ENCODE measurements at places on chromosomes 6 and 20. TPM values are rescaled to one million over a fixed set of nuclear protein-coding genes. Genes with fewer than 3 reads are reported as not detected.

DNA sequence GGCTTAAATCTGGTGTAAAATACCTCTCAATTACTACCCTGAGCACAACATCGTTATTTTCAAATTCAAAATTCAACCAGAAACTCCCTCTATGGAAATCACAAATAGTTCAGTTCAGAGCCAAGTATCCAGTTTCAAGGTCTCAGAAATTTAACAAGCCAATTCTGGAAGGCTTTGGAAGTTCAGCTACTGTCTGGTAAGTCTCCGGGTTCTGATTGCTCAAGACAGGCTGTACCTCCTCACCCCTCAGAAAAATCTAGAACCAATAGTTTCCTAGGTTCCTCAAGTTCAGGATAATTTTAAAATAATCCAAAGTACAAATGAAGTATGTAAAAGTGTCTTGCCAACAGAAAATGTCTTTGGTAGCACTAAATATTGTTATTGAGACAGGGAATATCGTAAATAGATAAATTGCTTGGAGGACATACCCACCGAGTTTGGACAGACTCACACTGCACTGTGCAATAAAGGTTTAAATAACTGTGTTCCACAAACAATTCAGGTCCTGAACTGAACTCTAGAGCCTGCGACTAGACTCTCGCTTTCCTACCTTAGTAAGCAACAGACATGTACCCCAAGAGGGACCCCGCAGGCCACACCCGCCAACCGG lies 729 bp downstream of the ATG5 start:
- no peak for DNase-seq

SLCO4A1 gene
- total RNA-seq: 12.7 TPM

- no peak for DNase-seq
Measured at GRCh38 chr20:48308882-48309281, 518.9 kb downstream of the PREX1 start.

DNA sequence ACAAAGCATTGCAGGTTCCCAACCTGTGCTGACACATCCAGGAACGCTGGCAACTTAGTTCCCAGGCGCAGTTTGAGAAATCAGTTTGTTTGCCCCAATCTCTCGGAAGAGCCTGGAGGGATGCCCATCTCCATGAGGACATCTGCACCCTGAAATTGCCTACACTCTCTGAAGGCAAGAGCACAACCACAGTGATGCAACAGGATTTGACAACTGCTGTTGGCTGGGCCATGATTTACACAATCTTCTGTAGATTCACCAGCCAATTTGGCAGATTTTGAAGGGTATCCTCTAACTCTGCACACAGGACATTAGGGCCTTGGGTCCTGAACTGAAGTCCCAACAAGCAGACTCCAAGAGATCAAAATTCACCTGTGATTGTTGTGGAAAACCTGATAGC lies 3.4 kb downstream of the APMAP start:
- no peak for DNase-seq

DNA sequence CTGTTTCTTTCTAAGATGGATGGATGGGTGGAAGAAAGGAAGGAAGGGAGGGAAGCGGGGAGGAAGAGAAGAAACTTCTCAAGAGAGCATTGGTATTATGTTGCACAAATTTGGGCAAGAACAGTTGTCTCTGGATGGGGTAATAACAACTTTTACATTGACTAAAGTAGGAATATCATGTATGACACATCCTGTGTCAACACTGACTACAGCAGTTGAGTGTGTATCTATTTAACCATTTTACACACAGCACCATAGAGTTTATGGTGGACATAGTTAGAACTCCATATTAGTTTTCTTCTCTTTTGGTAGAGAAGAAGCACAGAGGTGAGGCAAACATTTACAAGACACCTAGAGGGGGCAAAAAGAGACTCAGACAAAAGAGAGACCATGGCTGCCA lies 44.2 kb upstream of the RNF146 start:
- DNase-seq: no peak

GRCh38 chr6:158069800-158070195 lies 88.1 kb downstream of the SYNJ2 start:
- DNase-seq: no peak

DNA sequence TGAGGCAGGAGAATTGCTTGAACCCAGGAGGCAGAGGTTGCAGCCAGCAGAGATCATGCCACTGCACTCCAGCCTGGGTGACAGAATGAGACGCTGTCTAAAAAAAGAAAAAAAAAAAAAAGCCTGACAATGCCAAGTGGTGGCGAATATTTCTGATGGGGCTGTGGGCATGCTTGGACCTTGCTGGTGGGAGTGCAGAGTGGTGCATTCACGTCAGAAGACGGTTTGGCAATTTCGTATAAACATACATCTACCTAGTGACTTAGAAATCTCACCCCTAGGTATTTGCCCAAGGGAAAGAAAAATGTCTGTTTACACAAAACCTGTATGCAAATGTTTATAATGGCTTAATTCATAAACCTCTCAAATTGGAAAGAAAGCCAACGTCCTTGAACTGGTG lies 33.6 kb downstream of the CTCFL start:
- no peak for DNase-seq

PHACTR3 gene
- 4.3 TPM for total RNA-seq

NUP43 gene
- total RNA-seq: 29.7 TPM

DNA sequence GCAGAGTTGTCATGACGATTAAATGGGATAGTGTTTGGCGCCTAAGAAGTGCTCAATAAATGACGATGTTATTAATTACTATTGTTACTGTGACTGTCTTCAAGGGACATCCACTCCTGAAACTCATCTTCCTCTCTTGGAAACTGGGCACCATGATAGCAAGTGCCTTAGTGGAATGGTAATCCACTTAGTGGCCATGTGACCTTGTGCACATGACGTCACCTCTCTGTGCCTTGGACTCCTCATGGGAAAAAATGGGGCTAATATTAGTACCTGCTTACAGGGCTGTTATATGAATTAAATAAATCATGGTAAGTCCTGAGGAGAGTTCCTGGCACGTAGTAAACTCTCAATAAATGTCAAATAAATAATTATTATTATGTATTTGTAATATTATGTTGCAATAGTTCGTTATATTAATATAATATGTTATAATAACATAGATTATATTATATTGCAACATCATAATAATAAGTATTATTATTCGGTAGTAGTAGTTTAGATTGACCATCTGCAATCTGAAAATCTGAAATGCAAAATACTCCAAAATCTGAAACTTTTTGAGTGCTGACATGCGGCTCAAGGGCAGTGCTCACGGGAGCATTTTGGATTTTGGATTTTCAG lies 40.9 kb downstream of the EYA2 start:
- no peak for DNase-seq

All from left ventricle myocardium inferior (tissue), 1 donor.